Choroid plexus epithelial cell (primary cell): ENCODE measurements at places on chromosomes 7 and 10.
A peak's percentile ranks its signal among the peaks of the same experiment; 100 is the strongest.

- DNase-seq = peak; percentile 48
These were observed at the start of gene FGFBP3 for GRCh38 chr10:91909117-91909677. Gene FGFBP3 (minus strand): TSS chr10:91909486. CDS start chr10:91908969, 517 bp downstream.

GRCh38 chr10:8454357-8454756, 399.9 kb downstream of the GATA3 start:
- no peak for DNase-seq

GRCh38 chr7:55965805-55966421, 1.5 kb downstream of the NIPSNAP2 start:
- DNase-seq = no peak

DNA sequence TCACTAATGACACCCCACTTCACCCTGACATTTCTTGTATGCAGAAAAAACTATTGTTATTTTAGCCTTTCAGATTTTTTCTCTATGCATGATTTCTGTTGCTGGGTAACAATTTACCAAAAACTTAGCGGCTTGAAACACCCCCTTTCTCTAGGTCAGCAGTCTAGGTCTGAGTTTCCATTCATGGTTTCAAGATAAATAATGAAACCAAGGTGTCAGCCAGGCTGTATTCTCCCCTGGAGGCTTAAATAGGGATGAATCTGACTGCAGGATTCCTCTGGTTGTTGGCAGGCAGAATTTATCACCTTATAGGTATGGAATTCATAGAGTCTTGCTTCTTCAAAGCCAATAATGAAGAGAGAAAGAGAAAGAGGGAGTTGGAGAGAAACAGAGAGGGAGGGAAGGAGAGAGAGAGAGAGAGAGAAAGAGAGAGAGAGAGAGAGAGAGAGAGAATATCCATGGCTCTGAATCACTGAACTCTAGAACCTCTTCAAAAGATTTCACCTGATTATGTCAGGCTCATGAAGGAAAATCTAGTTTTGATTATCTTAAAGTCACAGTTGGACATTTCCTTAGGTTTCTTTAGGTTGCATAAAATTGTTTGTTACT, 1224.6 kb upstream of the LRRTM3 start:
- no peak for DNase-seq

- no peak for DNase-seq
These were observed 123.6 kb downstream of the BTAF1 start for GRCh38 chr10:92047215-92047614.

- DNase-seq = no peak
These were observed 65.7 kb downstream of the GBF1 start for GRCh38 chr10:102311025-102311420.

GRCh38 chr10:28797904-28798371, 120.6 kb downstream of the BAMBI start:
- peak; percentile 51 for DNase-seq

DNA sequence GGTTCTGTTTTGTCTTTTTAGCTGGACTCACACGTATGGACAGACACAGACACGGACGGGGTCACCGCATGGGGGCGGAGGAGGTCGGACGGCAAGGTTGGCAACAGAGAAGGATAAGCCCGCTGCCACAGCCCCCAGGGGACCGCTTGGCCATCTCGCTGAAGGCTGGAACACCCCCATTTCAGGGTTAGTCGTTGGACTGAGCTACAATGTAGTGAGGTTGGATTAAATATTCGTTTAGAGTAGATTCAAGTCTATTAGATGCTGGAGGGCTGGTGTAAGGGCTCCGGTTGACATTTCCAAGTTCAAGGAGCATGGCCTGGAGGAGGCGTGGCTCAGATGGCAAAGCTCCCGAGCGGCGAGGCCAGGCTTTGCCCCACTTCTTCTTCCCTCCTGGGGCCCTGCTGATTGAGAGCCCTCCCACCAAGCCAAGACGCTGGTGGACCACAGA, 35.2 kb downstream of the PPIF start:
- no peak for DNase-seq

GRCh38 chr7:151189038-151189437, 2.0 kb upstream of the ASB10 start:
- no peak for DNase-seq

DNA sequence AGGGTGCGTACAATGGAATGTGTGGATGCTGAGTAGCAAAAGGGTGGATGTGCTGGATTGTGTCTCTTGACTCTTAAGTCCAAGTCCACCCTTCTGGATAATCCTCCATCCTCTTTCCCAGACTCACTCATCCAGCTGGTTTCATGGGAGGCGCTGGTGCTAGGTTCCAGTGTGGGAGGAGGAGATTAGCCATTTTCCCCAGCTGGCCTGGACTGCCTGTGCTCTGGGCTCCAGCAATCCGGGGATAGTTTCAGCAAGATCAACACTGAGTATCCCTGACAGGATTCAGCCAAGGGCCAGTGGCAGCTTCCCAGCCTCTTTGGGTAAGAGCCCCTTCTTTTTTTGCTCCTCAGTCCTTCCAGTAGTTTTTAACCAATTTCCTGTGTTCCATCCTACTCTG, 21.6 kb upstream of the TRIL start:
- DNase-seq = no peak

GRCh38 chr7:155681663-155682062, 37.2 kb downstream of the RBM33 start:
- DNase-seq = no peak

- peak; percentile 79 for DNase-seq
These were observed 22.8 kb upstream of the ADAMTS14 start for GRCh38 chr10:70649526-70649925.

DNA sequence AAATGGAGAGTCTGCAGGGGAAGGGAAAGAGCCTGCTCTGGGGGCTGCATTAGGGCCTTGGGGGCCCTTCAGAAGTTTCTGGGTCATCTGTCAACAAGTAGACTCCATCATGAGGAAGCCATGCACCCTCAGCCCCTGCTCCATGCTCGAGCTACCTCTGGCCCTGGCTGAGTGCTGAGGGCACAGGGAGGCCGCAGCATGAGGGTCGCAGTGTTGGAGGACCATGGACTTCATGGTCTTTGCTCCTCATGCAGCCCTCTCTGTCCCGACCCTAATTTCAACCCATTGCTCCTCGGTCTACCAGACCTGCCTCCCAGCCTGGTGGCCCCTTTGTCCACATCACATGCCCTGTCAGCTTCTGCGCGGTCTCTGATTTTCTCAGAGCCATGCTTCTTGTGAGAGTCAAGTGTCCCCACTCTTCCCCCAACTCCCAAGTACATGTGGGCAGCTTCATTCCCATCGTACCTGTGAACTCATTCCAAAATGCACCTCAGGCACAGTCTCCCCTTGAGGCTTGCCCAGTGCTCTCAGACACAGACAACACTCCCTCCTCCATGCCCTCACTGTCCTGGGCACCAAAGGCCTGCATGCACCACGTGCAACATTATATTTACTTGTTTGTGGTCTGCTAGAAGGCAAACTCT, 14.7 kb downstream of the ZNF488 start:
- no peak for DNase-seq
